ENCODE measurements at places on chromosomes 5 and 9.

DNA sequence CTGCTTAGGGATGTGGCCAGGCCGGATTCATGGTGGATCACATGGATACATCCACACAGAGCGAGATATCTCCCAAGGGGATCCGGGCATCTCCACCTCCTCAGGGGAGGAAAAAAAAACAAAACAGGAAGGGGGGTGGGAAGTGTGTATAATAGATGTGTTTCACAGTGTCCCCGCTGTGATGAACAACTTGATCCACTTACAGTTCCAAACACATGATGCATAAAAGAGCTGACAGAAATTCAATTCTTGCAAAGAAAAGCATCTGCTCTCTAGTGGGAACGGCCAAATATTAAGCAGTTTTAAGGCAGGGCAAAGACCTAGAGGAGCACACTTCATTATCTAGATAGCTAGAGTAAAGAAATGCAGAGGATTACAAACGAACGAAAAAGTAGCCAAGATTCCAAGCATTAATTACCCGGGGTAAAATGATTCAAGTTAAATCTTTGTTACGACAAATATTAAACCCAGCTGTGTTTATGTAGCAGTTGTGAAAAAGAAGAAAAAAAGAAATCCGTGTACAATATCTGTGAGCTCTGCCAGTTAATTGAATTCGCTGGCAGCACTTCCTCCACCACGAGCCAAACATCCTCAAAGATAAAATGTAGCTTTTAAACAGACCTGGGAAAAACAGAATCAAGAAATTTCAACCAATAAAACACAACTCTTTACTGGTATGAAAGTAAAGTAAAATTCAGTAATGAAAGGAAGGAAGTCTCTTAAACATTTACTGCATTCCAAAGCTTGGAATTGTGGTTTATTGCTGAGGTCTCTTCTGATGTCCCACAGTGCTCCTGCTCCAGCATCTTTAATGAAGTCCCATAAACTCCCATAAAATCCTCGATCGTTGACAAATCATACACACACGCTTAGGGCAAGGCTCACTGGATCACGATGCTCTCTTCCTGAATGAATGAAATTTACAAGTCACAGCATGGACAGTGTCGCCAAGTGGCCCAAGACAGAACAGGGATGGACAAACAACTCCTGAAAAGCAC, 213.0 kb downstream of the CRB2 start:
- no peak for DNase-seq

- DNase-seq: no peak
These were observed 3.6 kb downstream of the GLDC start for GRCh38 chr9:6641961-6642360.

- no peak for DNase-seq
These were observed 330.8 kb downstream of the FER start for GRCh38 chr5:109078448-109078847.

DNA sequence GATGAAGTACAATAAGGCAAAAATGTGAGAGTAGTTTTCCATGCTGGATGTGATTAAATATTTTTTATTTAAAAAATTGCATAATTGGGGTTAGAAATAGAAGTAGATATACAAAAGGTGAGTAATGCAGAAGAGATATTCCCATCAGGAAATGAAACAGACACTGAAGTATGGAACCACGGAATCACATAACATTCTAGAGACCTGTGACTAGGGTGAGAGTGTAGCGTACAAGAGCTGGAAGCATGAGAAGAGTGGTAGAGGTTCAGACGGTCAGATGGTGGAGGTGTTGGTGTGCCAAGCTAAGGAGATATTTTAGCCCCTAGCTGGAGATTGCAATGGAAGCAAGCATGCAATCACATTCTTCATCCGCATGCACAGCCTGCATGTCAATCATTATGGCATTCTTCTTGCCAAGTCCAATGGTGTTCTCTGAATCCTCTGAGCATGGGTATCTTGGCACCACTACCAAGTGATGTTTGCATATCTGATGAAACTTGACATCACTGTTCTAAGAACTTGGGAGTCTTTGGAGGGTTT, 587.8 kb downstream of the PSAT1 start:
- no peak for DNase-seq

DNA sequence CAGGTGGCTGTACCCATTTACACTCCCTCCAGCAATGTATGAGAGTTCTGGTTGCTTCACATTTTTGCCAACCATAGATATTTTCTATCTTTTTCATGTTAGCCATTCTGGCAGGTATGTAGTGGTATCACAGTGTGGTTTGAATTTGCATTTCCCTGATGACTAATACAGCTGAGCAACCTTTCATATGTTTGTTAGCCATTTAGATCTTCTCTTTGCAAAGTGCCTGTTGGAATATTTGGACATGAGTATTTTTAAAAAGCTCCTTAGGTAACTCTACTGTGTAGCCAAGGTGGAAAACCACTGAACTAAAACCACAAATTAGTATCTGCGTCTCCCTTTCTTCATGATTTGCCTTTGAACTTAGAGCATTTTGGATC, 31.9 kb downstream of the IRF1 start:
- no peak for DNase-seq

DNA sequence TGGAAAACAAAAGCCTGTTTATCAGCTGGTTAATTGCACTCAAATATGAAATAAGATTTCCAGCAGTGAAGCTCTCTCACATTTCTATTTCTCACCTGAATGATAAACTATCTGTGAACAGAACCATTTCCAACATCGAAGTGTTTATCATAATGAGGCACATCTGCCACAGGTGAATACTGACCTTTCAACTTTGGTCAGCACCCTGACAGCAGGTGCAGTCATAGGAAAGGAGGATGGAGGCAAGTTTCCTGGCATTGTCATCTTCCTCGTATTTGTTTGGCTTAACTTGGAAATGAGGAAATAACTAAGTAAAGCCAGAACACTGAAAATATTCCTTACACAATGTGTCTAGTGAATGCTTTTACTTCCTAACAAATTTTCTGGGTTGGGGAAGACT, 716.4 kb downstream of the NR2F1-AS1 start:
- DNase-seq: no peak
